NK-92 treated with Interleukin-12 subunit alpha and Interleukin-12 subunit beta, amount 100 ng/mL, for 24 hours (cell line): ENCODE measurements at places on chromosomes 1 and 21.

- DNase-seq = no peak
Observed at GRCh38 chr1:48560116-48560515, 88.1 kb upstream of the SPATA6 start.

DNA sequence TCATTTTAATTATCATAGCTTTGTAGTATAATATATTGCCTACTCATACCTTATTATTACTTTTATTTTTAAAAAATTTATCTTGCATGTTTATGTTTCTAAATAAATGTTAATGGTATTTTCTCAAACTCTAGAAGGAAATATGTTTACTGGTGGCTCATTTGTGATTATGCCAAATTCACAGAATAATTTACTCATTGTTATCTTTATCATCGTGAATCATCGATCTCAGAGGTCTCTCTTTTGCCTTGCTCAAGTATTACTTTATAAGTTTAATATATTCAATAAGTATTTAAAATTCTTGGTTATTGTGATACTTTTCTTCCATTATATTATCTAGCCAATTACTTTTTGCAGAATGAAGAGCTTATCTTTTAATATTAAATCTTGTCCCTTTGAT, 836.7 kb upstream of the ADAMTS5 start:
- no peak for DNase-seq

DNA sequence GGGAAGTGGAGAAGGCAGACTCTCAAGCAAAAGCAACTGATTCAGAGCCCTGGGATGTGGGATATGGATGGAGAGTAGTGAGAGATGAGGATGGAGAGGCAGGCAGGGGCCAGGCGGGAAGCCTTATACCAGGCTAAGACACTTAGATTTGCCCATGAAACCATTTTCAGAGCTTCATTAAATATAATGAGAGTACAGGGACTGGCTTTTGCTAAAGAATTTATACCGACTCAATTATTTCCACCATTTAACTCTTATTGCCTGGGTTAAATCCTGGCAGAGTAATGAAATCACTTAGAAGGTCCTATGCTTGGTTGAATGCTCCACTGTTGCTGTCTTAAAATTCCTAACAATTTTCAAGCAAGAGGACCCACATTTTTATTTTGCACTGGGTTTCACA, 311.7 kb downstream of the KCNH1 start:
- DNase-seq = no peak

- DNase-seq = no peak
Observed at GRCh38 chr1:115433483-115433882, 95.4 kb upstream of the NGF start.

- DNase-seq = no peak
Observed at GRCh38 chr1:209547626-209548025, 35.9 kb upstream of the CAMK1G start.

- no peak for DNase-seq
Observed at GRCh38 chr1:34710812-34711211, 44.0 kb upstream of the GJB5 start.

DNA sequence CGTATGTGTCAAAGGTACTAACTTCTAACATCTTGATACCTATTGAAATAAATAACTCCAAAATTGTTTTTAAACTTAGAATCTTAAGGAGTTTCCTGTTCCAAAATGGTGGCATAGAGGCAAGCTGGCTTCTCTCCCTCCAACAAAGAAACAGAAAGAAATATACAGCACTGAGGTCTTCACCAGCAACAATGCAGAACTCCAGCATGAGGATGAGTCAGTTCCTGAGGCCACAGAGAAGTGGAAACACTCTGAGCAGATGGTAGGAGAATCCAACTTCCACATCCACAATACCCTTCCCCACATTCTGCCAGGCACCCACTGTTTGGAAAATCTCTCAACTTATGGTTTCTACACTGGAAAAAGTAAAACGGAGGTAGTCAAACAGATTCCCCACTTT, 12.2 kb upstream of the PPIH start:
- no peak for DNase-seq

DNA sequence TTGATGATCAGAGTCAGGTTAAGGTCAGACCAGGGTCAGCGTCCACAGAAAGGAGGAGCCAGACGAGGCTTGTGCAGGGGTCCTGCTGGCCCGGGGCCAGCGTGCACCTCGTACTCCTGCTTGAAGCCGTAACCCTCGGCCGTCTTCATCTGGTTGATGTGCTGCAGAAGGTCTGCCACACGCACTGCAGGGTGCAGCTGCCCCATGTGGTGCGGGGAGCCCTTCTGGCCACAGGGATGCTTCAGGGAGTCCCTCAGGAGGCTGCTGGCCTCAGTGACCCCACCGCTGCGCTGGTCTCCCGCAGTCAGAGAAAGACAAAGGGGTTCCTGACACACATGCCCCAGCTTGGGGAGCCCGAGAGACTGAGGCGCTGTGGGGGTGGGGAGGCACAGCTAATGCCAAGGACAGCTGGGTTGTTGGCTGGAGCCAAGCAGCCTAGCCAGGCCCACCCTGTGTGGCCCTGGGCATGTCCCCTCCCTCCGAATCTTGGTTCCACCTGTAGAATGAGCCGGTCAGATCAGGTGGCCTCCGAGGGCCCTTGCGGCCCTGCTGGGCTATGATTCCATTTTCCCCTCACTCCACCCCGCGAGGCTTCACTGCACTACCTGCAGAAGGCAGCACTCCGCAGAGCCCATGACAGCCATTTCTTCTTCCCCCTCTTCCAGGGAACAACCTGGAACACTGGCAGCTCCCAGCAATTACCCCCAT, 251.9 kb downstream of the PTPRU start:
- no peak for DNase-seq

- no peak for DNase-seq
Observed at GRCh38 chr1:231850786-231851185, 224.2 kb downstream of the DISC1 start.

GRCh38 chr21:44012474-44013379, 618 bp downstream of the TRAPPC10 start:
- DNase-seq = peak; percentile 91

- no peak for DNase-seq
Observed at GRCh38 chr1:56441601-56442000, 137.8 kb downstream of the PLPP3 start.

DNA sequence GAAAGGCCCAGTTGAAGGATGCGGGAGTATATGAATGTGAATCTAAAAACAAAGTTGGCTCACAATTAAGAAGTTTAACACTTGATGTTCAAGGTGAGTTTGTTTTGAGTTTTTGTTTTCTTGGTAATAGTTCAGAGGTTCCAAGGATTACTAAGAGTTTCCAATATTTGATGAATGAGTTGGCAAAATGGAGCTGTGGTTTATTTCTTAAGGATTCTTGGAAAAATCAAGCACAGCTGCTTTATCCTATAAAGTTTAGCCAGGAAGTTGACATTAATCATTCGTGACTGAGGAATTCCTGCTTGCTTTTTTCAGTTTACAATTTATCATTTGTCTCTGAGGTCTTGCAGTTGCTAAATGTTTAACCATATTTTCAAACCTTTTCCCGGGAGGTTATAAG, 15.1 kb downstream of the VCAM1 start:
- DNase-seq = no peak

GRCh38 chr1:20187813-20188454, 1.6 kb upstream of the PLA2G2C start:
- no peak for DNase-seq
